ENCODE measurements at places on chromosomes 3 and 15.

- DNase-seq: no peak
Measured at GRCh38 chr3:123809597-123809996, 74.5 kb downstream of the MYLK start.

DNA sequence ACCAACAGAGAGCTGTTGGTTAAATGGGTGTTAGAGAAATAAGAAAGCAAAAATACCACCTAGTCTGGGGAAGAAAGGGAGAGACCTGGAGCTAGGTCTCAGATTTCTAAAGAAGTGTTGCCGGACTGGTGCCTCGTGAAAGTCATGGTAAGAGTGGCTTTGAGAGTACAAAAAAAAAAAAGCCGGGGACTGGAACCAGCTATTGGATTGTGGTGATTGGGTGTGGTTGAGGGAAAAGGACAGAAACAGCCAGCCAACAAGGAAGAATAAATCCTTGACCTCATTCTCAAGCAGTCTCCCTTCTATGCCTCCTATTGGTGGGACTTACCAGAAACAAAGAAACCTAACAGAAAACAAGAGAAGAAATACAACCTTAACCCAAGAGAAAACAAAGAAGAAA, 346.4 kb upstream of the KCNMB2 start:
- DNase-seq: no peak

- no peak for DNase-seq
Measured at GRCh38 chr15:59739557-59740186, 50.6 kb upstream of the BNIP2 start.

DNA sequence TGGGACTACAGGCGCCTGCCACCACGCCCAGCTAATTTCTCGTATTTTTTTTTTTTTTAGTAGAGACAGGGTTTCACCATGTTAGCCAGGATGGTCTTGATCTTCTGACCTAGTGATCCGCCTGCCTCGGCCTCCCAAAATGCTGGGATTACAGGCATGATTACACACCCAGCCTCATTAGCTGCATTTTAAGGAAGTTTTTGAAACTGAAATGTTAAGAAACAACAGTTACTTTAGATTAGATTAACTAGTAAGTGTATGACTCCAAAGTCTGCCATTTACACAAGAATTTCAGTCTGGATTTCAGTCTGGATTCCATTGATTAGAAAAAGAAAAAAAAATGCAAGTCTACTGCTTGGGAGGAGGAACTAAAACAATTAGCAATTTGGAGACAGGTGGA, 24.5 kb upstream of the VPS39 start:
- no peak for DNase-seq

GRCh38 chr3:195892105-195893043, 16.0 kb downstream of the TNK2 start:
- no peak for DNase-seq

GRCh38 chr3:27905625-27906024, 183.5 kb upstream of the EOMES start:
- no peak for DNase-seq

DNA sequence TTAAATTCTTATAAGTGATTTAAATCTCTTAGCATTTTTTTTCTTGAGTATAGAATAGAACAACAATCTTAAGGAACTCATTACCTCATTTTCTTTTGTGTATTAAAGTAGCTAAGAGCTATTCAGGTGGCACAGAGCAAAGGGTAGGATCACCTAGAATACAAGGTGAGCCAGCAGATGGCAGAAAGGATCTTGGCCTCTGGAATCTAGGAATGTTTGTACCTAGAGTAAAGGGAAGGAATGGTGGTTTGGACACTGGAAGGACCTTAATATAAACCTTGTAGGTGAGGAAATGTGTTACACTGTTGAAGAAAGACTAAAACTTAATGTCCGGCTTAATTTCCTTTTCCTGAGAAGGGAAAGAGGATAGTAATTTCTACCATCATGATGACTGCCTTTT, 89.0 kb downstream of the GHSR start:
- DNase-seq: no peak

- DNase-seq: no peak
Measured at GRCh38 chr3:81497572-81498251, 263.7 kb downstream of the GBE1 start.

GRCh38 chr15:42082823-42083604, 11.3 kb downstream of the PLA2G4D start:
- no peak for DNase-seq

DNA sequence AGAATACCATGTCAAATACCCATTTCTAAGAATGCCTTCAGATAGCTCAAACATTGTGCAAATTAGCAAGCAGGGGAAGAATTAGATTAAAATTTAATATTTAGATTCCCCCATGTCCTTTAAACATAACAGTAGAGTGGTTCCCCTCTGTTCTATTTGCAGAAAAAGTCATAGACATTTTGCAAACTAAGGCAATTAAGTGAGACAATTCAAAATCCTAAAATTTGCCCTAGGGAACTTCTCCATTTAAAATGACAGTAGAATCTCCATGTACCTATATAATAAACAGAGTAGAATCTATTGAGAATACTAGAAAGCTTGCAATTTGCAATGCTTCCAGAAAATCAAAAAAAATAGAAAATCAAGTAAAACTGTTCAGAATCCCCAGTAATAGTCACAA, 340.6 kb downstream of the TBL1XR1 start:
- no peak for DNase-seq

DNA sequence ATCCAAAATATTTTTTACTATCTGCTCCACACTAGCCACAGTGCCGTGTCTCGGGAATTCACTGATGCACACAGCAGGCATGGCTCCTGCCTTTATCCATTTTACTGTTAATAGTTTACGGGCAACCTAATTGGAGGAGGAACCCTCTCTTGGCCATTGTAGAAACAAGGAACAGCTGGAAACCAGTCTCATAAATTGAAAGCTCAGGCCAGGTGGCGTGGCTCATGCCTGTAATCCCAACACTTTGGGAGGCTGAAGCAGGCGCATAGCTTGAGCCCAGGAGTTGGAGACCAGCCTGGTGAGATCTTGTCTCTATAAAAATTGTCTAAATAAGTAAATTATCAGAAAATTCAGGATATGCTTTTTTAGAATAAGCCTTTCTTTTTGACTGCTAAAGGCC, 39.0 kb downstream of the IL5RA start:
- DNase-seq: no peak

GRCh38 chr3:52574056-52574965, 37.9 kb downstream of the UQCC5 start:
- DNase-seq: no peak

GRCh38 chr3:187900993-187901755, 155.9 kb upstream of the BCL6 start:
- no peak for DNase-seq

GRCh38 chr3:38853011-38853410, 37.0 kb upstream of the SCN10A start:
- no peak for DNase-seq

- DNase-seq: no peak
Measured at GRCh38 chr3:72320955-72321303, 527.3 kb downstream of the SHQ1 start.

GRCh38 chr3:80451393-80451792, 683.6 kb upstream of the ROBO1 start:
- DNase-seq: no peak

- DNase-seq: no peak
Measured at GRCh38 chr3:149968216-149968615, 2.5 kb downstream of the PFN2 start.

GRCh38 chr3:30289766-30290165, 316.6 kb upstream of the TGFBR2 start:
- no peak for DNase-seq

DNA sequence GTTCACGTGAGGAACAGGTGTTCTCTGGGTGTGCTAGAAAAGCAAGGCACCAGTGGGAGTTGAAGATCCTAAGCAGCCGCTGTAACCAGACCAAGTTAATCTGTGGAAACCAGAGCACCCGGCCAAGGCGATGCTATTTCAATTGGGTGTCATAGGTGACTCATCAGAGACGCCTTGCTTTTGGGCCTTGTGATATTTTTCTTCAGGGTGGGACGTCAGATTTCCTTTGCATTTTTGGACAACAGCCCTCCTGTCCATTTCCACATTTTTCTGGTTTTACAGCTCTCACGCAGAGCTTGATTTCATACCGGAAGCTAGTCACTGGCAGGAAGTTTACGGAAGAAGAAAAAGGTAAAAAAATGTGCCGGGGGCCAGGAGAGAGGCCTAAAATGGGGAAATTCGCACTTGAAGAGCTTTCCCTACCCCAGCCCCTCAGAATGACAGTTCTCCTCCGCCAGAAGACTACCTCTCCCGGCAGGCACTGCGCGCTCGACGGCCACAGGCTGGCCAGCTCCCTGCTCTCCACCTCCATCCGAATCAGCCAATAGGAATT, 471 bp upstream of the KBTBD8 start:
- DNase-seq: no peak

- no peak for DNase-seq
Measured at GRCh38 chr3:160091441-160091840, 102.8 kb downstream of the IL12A start.

DNA sequence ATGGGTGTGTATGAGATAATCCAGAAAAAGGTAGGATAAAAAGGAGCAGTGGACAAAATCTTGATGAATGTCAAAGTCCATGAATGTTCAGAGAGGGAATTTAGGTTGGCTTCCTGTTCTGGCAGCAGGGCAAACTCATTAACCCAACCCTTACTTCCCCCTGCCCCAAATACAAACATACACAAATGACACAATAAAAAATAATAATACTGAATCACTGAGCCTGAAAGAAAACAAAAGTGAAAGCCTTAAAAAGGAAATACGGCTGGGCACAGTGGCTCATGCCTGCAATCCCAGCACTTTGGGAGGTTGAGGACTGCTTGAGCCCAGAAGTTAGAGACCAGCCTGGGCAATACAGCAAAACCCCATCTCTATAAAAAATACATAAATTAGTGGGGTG, 62.9 kb downstream of the GPR176 start:
- DNase-seq: no peak

DNA sequence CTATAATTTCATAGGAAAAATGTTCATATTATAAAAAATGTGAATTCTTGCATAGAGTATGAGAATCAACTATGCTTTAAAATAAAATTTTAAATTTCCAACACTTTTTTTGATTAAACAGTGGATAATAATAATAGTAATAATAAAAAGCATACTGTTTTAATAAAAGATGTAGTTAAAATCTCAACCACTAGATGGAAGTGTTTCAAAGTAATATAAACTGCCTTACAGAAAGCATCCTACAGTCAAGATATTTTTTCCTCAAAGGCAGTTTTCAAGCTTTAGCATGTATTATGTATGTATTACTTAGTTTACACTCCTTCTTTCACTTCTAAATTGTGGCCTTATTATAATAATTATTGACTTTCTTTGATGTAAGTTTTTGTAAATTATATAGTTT, 217.5 kb downstream of the CHL1 start:
- no peak for DNase-seq

- no peak for DNase-seq
Measured at GRCh38 chr3:23807424-23808015, 1.8 kb downstream of the UBE2E1 start.

DNA sequence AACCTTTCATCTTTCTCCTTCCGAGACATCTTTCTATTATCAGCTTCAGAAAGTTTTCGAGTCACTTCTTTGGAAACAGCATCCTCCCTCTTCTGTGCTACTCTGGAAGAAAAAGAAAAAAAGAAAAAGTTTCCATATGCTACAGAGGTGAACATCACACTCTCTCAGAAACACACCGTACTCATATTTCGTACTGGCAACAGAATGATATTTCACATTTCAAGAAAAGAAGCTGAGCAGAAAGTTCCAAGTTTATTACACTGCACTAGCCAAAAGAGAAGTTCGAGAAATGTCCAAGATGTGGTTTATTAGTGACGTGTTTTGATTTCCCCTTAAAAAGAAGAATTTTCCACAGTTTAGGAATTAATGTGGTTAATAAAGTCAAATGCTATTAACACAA, 6.0 kb downstream of the SSR3 start:
- no peak for DNase-seq

DNA sequence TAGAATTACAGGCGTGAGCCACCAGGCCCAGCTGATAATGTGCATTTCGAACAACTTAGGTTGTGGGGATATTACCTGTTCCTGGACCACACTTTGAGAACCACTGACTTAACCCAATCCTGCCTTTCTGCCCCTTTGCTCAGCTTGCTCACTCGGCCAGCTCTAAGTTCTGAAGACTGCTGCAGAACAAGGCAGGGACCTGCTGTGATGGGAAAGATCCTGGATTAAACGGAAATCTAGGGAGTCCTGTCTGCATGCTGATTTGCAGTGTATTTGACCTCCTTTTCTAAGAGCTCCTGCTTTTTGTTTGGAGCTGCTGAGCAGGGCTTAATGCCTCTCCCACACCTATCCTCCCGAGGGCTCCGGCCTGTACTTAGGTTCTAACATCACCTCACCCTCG, 2.9 kb downstream of the LTK start:
- DNase-seq: no peak

GRCh38 chr3:115864911-115865310, 241.6 kb downstream of the GAP43 start:
- DNase-seq: no peak

GRCh38 chr15:91050128-91050455, 27.7 kb upstream of the VPS33B start:
- no peak for DNase-seq

GRCh38 chr3:473033-473800, 276.7 kb downstream of the CHL1 start:
- DNase-seq: no peak

DNA sequence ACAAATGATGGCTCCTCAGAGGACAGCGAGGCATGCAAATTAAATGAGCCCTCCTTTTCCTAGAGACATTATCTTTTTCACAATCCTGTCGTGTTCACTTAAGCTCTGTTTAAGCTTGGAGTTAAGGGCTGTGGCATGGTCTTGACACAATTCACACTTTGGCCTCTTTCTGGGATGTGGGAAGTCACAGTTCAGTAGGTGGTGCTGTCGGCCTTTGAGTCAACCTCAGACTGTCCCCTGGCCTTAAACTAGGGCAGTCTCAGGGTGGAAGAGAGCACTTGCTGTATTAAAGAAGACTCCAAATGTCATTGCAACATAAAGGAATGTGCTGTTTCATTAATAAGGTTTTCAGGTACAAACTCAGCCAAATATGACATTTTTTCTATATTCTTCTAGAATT, 351.0 kb downstream of the MCTP2 start:
- no peak for DNase-seq

DNA sequence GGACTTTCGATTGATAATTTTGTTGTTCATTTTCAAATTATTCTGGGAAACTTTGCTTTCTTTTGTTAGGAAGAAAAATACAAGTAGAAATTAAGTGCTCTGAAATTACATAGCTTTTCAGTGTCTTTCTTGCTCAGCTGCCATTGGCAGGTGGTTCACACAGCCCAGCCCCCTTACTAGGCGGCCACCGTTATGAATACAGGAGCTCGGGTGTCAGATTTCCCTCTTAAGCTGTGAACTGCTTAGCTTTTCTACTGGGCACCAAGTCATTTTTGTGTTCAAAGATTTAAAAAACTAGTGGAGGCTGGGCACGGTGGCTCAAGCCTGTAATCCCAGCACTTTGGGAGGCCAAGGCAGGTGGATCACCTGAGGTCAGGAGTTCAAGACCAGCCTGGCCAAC, 55.2 kb downstream of the HMG20A start:
- no peak for DNase-seq

DNA sequence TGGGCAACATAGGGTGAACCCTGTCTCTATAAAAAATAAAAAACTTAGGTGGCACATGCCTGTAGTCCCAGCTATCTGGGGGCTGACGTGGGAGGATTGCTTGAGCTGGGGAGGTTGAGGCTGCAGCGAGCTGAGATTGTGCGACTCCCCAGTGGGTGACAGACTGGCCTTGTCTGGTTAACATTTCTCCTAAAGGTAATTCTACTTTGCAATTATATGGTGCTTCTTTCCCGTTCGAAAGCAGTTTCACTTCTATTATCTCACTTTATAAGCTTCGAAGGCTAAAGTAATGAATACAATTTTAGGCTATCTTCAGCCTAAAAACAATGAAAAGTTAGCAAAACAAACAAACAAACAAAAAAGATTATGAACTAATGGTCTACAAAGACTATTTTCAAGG, 35.3 kb downstream of the COMMD2 start:
- no peak for DNase-seq
